HepG2 (cell line): ENCODE measurements at places on chromosomes 12 and 14. TPM values are rescaled to one million over a fixed set of nuclear protein-coding genes. Genes with fewer than 3 reads are reported as not detected.

DNA sequence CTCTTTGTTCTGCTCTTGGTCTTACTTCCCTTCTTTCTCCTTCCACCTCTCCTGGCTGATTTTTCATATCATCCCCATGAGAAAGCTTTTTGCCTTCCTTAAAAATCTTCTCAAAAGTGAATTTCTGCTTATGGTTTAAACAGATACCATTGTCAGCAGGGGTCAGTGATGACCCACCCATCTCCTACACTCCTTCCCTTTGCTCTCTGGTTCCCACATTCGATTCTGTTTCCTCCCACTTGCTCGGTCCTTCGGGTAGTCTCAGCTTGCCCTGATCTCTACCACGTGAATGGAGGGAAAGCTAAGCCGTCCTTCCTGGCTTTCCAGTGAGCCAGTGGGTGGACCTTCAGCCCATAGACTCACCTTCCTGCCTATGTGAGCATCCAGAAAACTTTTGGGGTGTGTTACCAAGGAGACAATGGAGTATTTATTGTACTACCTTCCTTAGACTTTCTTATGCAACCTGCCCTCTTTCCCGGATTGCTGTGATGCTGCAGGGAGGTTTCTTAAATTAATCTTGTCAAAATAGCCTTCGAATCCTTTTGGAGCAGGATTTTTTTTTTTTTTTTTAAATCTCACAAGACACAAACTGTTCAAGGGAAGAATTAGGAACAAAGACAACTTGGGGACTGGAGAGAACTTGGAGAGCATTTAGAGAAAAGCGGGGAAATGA is 306.3 kb downstream of the CACNA1C start:
- no peak for DNase-seq

GRCh38 chr14:39592116-39592789 is 160.0 kb upstream of the FBXO33 start:
- no peak for DNase-seq

- DNase-seq, result no peak
Measured at GRCh38 chr12:60539592-60539991, 943.8 kb downstream of the SLC16A7 start.

The PAWR gene
- 36.1 and 37.4 TPM in 2 replicates for total RNA-seq

- no peak for DNase-seq
Measured at GRCh38 chr12:4938900-4939299, 29.2 kb downstream of the KCNA1 start.

DNA sequence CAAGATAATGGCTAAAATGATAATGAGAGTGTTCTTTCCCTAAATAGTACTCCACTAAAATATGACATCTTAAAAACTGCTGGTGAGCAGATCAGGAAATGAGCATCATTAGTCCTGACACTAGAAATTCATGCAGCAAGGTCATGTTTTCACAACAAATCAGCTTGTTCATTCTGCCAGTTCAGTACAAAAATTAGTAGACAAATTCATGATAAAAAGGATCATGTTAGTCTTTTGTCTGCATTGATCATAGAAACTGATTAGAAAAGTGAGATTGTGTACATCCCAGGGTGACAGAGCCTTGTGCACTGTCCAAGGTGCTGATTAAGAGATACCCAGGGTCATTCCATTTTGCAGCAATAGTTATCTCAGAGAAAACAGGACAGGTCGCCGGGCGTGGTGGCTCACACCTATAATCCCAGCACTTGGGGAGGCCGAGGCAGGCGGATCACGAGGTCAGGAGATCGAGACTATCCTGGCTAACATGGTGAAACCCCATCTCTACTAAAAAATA is 163.6 kb downstream of the RIMBP2 start:
- no peak for DNase-seq
